ENCODE measurements at places on chromosomes 2 and 18. TPM values are rescaled to one million over a fixed set of nuclear protein-coding genes. Genes with fewer than 3 reads are reported as not detected.

The PER2 gene
- polyA plus RNA-seq: 4.5 TPM

The ANKRD62 gene
- not detected for polyA plus RNA-seq

The ALPG gene
- polyA plus RNA-seq: not detected

The CPLX4 gene
- polyA plus RNA-seq: not detected

The IL1F10 gene
- polyA plus RNA-seq: not detected

The SCN3A gene
- polyA plus RNA-seq: 2.5 TPM

The SATB2 gene
- polyA plus RNA-seq: 0.29 TPM

DNA sequence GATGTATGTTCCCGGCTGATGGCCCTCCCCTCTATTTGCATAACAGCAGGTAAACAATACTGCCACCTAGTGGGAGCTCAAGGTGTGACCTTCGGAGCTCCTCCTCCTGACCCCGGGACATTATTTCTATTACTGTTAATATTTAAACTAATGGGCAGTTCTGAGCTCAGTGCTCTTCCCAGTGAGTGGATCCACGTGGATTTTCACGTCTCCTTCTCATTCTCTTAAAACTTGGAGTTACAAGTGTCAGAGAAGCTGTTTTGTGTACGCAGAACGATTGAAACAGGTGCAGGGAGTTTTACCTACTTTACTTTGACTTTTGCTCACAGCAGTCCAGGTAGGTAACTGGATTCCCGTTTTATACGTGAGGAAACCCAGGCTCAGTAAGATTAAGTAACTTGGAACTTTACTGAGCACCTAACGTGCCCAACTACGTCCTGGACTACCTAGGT lies 127.3 kb downstream of the PRKCE start:
- no peaks in the 10 kb centered on the region for H3K36me3 ChIP-seq
- H3K27ac ChIP-seq: no peak overlapping the region

- DNase-seq: no peak
- H3K27ac ChIP-seq: no peak overlapping the region
- H3K4me3 ChIP-seq: peak overlapping the region; percentile 79
These were observed 1.2 kb downstream of the ANTXR1 start for GRCh38 chr2:69013840-69014821.

GRCh38 chr18:31741097-31741735 lies 19.5 kb downstream of the SLC25A52 start:
- no peak overlapping the region for H3K27ac ChIP-seq
- H3K27me3 ChIP-seq: no peaks in the 10 kb centered on the region
- no peak for DNase-seq
- H3K4me1 ChIP-seq: no peaks in the 10 kb centered on the region

GRCh38 chr2:229719926-229720647 lies 5.7 kb upstream of the DNER start:
- H3K4me1 ChIP-seq: peaks cover under 1% of the 10 kb centered on the region
- peaks cover 65% of the 10 kb centered on the region for H3K27me3 ChIP-seq
- no peak for DNase-seq
- no peak overlapping the region for H3K4me3 ChIP-seq

GRCh38 chr18:42005782-42006181 lies 50.7 kb downstream of the PIK3C3 start:
- H3K4me1 ChIP-seq: no peaks in the 10 kb centered on the region
- DNase-seq: no peak
- H3K27ac ChIP-seq: no peak overlapping the region
- H3K4me3 ChIP-seq: no peak overlapping the region
- no peaks in the 10 kb centered on the region for H3K27me3 ChIP-seq

DNA sequence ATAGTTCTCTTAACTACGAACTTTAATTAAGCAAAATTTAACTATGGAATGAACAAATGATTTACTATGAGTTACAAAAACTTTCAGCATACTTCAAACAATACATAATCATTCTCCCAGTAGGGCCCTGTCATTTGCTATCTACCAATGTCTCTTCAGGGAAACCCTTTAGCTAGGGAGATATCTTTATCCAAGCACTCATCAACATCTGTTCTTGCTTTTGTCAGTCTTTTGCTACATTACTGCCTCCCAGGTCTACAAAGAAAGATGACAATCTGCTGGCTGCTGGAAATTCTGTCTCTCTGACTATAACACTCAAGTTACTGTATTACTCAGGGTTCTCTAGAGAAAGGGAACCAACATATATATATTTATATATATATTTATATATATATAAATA lies 1626.3 kb upstream of the CELF4 start:
- no peaks in the 10 kb centered on the region for H3K4me1 ChIP-seq
- no peak overlapping the region for H3K27ac ChIP-seq

- no peak overlapping the region for H3K4me3 ChIP-seq
- H3K27me3 ChIP-seq: no peaks in the 10 kb centered on the region
- H3K4me1 ChIP-seq: no peaks in the 10 kb centered on the region
These were observed 76.2 kb upstream of the UPP2 start for GRCh38 chr2:158025255-158025996.

DNA sequence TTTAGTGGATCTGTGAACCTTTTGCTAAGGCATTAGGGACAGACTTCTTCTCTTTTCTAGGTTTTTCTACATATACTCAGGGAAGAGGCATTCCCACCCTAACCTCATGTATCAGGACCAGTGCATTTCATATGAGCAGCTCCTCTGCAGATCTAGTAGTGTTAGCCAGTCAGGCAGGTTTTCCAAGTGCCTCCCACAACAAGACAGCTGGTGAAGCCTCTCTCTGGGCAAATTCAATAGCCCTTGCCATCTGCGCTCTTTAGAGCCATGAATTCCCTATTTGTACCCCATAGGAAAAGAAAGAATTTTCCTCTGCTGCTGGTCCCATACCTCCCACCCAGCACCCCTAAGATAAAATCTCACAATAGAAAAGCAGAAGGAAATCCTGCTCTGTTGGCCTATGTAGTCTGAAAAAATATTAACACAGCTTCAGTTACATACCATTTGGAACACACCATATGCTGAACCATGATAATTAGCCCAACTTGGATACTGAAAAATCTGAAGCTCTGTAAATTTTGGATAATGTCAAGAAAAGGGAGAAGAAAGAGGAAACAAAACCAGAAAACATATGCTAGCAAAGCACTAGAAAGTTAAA lies 1354.6 kb upstream of the NRXN1 start:
- no peak for DNase-seq
- no peak overlapping the region for H3K27ac ChIP-seq
- H3K36me3 ChIP-seq: no peaks in the 10 kb centered on the region
- no peaks in the 10 kb centered on the region for H3K4me1 ChIP-seq

Measured in heart right ventricle (tissue), 16 donors.